Liver (tissue), 10 donors: ENCODE measurements at places on chromosomes 4 and X. TPM values are rescaled to one million over a fixed set of nuclear protein-coding genes. Genes with fewer than 3 reads are reported as not detected.

- DNase-seq = no peak
- no peaks in the 10 kb centered on the region for H3K36me3 ChIP-seq
- peaks cover 4% of the 10 kb centered on the region for H3K27me3 ChIP-seq
- no peak overlapping the region for H3K4me3 ChIP-seq
- H3K4me1 ChIP-seq = no peaks in the 10 kb centered on the region
- no peak overlapping the region for H3K27ac ChIP-seq
Measured at GRCh38 chrX:151901826-151902225, 10.9 kb upstream of the MAGEA4 start.

GRCh38 chrX:23575281-23575680 lies 92.0 kb upstream of the PRDX4 start:
- DNase-seq = no peak
- H3K4me1 ChIP-seq = no peaks in the 10 kb centered on the region
- no peak overlapping the region for H3K27ac ChIP-seq

GRCh38 chr4:73245955-73246354 lies 12.6 kb downstream of the ANKRD17 start:
- no peaks in the 10 kb centered on the region for H3K36me3 ChIP-seq
- H3K4me3 ChIP-seq = no peak overlapping the region
- no peaks in the 10 kb centered on the region for H3K27me3 ChIP-seq
- peaks cover 1% of the 10 kb centered on the region for H3K4me1 ChIP-seq
- no peak for DNase-seq

The DDX53 gene
- not detected for total RNA-seq

GRCh38 chr4:148447681-148448080 lies 5.5 kb upstream of the NR3C2 start:
- no peaks in the 10 kb centered on the region for H3K36me3 ChIP-seq
- H3K4me3 ChIP-seq = no peak overlapping the region
- no peak overlapping the region for H3K27ac ChIP-seq
- DNase-seq = no peak
- H3K27me3 ChIP-seq = no peaks in the 10 kb centered on the region

DNA sequence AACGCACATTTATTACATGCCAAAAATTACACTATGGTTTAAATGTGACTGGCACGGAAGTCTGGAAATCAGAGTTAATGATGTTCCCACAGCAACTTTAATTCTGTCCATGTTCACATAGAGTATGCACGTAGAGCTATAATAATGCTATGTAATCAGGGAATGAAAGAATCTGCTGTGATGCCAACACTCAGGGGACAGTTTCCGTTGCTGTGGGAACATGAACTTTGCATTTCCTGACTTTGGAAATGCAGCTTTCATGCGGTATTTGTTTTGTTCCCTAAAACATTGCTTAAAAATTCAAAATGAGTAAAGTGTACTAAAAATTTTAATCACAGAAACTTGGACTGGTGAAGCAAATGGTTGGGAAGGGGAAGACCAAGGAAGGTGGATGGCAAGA lies 65.7 kb downstream of the MAGEA1 start:
- no peaks in the 10 kb centered on the region for H3K4me1 ChIP-seq
- H3K4me3 ChIP-seq = no peak overlapping the region
- H3K27ac ChIP-seq = no peak overlapping the region
- H3K36me3 ChIP-seq = no peaks in the 10 kb centered on the region
- no peak for DNase-seq

- no peaks in the 10 kb centered on the region for H3K36me3 ChIP-seq
- H3K4me3 ChIP-seq = no peak overlapping the region
- H3K27me3 ChIP-seq = no peaks in the 10 kb centered on the region
- peaks cover 6% of the 10 kb centered on the region for H3K4me1 ChIP-seq
- DNase-seq = no peak
Measured at GRCh38 chr4:163554870-163555465, 60.5 kb downstream of the TMA16 start.

DNA sequence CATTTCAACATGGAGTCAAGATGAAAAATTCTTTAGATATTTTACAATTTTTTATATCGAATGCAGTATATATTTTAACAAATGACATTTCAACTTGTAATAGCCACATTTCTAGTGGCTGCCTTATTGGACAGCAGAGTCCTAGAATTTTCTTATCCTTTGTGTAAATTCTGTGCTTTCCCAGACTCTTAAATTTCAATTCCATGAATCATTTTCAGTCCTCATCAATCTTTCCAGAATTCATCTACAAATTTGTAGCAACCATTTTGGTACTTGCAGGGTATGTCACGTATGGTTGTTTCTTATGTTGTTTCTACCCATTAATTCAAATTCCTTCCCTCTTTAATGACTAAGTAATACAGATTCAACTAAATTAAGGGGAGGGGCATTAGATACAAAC lies 2.7 kb downstream of the PAICS start:
- peaks cover 3% of the 10 kb centered on the region for H3K36me3 ChIP-seq
- no peak for DNase-seq
- peaks cover 26% of the 10 kb centered on the region for H3K4me1 ChIP-seq
- H3K27ac ChIP-seq = no peak overlapping the region

The CWH43 gene
- total RNA-seq = 0.08 TPM

DNA sequence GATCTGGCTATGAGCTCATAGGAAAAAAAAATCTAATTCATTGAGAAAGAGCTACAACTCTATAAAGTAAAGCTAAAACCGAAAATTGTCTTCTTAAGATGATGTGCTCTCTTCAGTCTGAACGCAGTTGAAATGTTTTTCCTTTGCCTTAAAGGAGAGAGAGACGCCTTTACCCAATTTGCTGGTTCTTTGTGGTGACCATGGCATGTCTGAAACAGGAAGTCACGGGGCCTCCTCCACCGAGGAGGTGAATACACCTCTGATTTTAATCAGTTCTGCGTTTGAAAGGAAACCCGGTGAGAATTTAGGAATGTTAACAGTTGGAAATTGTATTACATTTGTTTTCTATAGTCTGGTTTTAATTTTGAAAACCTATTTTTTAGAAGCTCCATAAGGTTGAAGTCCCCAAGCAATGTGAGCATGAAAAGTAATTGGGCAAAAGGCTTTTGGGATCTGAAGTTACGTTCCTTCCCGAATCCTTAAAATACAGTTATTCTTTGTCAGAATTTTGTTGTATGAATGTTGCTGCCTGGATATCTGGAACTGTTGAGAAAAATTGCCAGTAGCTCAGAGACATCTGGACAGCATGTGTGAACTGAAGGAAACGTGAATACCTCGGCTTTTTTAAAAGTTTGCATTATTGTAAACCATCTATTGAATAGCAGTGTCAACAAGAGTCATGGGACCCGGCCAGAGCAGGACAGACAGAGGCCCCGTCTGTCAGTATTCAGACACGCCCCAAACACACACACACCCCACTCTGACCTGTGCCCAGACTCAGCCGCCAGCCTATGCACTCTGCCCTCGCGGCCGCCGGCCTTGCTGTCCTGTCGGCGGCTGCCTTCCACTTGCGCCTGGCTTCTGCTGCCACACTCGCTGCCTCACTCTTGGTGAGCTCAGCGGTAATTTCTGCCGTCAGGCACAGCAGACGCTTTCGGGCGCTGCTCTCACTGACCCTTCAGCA lies 9.9 kb downstream of the PIGG start:
- H3K27me3 ChIP-seq = no peaks in the 10 kb centered on the region
- no peaks in the 10 kb centered on the region for H3K4me1 ChIP-seq
- peaks cover 57% of the 10 kb centered on the region for H3K36me3 ChIP-seq
- H3K27ac ChIP-seq = no peak overlapping the region
- no peak overlapping the region for H3K4me3 ChIP-seq

- H3K4me3 ChIP-seq = peak overlapping the region; percentile 79
- peak; percentile 60 for DNase-seq
- peaks cover 12% of the 10 kb centered on the region for H3K4me1 ChIP-seq
Measured at GRCh38 chr4:98260047-98260578, 1.1 kb upstream of the RAP1GDS1 start.

The CABS1 gene
- total RNA-seq = not detected

GRCh38 chrX:35115205-35115604 lies 172.6 kb downstream of the FAM47B start:
- H3K36me3 ChIP-seq = no peaks in the 10 kb centered on the region
- H3K27ac ChIP-seq = no peak overlapping the region
- H3K4me3 ChIP-seq = no peak overlapping the region
- no peaks in the 10 kb centered on the region for H3K27me3 ChIP-seq

DNA sequence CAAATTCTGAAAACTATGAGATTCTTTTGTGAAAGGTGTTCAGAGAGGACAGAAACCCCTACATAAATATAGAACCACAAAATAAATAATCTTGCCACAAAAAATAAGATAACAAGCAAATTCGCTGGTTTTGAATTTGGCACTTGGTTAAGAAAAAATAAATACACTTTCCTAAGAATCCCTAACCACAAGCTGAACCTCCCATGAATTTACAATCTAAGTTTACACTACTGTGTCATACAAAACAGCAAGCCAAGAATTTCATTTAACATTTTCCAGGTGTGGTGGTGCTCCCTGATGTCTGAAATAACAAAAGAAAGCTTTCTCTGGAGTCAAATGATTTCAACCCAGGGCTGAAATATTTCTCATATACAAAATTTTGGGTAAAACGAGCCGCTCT lies 121.0 kb downstream of the KCNIP4 start:
- no peaks in the 10 kb centered on the region for H3K27me3 ChIP-seq
- no peaks in the 10 kb centered on the region for H3K4me1 ChIP-seq
- H3K36me3 ChIP-seq = no peaks in the 10 kb centered on the region

DNA sequence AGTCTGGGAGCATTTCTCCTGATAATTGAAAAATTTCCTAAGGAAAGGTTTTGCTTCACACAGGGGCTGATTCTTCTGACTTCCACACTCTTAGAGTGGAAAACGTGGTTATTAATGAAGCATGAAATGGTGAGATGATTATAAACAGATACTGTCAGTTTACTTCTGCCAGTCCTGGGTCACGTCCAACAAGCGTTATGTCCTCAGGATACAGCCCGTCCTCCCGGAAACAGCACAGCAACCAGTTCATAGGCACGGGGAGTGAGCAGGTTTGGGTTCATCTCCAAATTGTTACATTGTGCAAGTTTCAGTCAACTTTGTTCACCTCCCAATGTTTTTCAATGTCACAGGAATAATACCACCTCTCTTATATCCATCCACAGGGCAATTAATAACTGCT lies 98.8 kb downstream of the NPNT start:
- H3K4me3 ChIP-seq = no peak overlapping the region
- H3K4me1 ChIP-seq = no peaks in the 10 kb centered on the region
- H3K27me3 ChIP-seq = no peaks in the 10 kb centered on the region
- DNase-seq = no peak
- H3K36me3 ChIP-seq = no peaks in the 10 kb centered on the region

DNA sequence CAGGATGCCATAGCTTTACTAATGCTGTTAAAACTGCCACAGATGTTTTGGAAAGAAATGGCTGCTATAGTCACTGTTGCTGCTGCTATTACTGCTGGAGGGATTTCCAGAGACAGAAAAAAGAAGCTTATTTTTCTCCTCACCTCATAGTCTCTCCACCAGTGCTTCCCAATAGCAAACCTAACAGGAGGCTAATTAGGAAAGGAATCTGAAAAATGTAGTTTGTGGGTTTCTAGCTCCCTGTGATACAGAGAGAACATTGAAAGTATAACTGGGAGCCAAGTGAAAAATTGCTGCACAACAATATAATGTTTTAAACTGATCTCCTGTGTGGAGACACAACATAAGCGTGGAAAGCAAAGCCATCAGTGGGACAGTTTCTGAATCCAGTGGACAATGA lies 8.6 kb upstream of the TSPAN7 start:
- no peak overlapping the region for H3K4me3 ChIP-seq
- no peaks in the 10 kb centered on the region for H3K4me1 ChIP-seq
- no peak for DNase-seq
- no peaks in the 10 kb centered on the region for H3K36me3 ChIP-seq

DNA sequence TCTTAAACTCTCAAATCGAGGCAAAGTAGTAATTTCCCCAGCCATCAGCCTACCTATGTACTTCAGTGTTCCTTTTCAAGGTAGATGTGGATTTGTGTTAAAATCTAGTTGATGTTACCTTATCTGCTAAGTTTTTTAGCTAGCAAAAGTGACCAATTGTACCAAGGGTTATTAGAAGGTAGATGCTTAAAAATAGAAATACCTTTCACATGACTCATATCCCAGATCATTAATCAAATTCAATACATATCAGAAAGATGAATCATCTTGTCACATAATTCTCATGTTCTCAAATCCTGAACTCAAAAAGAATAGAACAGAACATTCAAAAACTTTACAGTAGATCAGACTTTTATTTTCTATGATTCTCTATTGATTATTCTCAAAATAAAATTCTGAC lies 3.5 kb downstream of the ENAM start:
- H3K27me3 ChIP-seq = no peaks in the 10 kb centered on the region
- peaks cover 9% of the 10 kb centered on the region for H3K4me1 ChIP-seq
- H3K36me3 ChIP-seq = no peaks in the 10 kb centered on the region
- H3K27ac ChIP-seq = no peak overlapping the region
- DNase-seq = no peak
- H3K4me3 ChIP-seq = no peak overlapping the region

GRCh38 chr4:24473309-24473721 lies 111.0 kb downstream of the DHX15 start:
- peak overlapping the region; percentile 55 for H3K4me3 ChIP-seq
- no peaks in the 10 kb centered on the region for H3K36me3 ChIP-seq
- peak overlapping the region; percentile 20 for H3K27ac ChIP-seq
- peaks cover 17% of the 10 kb centered on the region for H3K4me1 ChIP-seq

DNA sequence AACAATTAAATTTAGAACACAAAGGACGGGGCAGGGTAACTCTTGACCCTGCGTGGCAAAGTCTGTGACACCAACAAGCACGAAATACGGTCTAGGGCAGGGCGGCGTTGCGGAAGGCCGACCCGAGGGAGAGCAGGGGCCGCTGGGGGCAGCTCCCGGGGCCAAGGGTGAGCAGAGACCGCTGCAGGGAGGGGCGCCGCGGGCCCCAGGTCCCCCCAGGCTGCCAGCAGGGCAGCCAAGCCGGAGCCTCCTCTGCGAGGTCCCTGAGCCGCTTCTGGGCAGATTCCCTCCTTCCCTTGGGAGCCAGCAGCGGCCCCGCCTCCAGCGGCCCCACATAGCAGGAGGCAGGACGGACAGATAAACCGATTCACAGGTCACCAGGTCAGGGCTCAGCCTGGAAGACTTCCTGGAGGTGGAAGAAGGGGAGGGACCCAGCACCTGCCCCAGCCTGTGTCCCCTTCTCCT lies 90.2 kb downstream of the FAM53A start:
- no peaks in the 10 kb centered on the region for H3K36me3 ChIP-seq
- H3K27me3 ChIP-seq = no peaks in the 10 kb centered on the region
- no peaks in the 10 kb centered on the region for H3K4me1 ChIP-seq

GRCh38 chr4:88445252-88445651 lies 11.7 kb upstream of the HERC5 start:
- no peaks in the 10 kb centered on the region for H3K27me3 ChIP-seq
- DNase-seq = no peak
- H3K4me1 ChIP-seq = no peaks in the 10 kb centered on the region
- no peak overlapping the region for H3K4me3 ChIP-seq

- no peaks in the 10 kb centered on the region for H3K27me3 ChIP-seq
- no peak for DNase-seq
- H3K4me1 ChIP-seq = no peaks in the 10 kb centered on the region
- H3K4me3 ChIP-seq = no peak overlapping the region
- no peaks in the 10 kb centered on the region for H3K36me3 ChIP-seq
Measured at GRCh38 chr4:14783011-14783877, 219.0 kb upstream of the CPEB2 start.

The HTATSF1 gene
- 14.9 TPM for total RNA-seq

DNA sequence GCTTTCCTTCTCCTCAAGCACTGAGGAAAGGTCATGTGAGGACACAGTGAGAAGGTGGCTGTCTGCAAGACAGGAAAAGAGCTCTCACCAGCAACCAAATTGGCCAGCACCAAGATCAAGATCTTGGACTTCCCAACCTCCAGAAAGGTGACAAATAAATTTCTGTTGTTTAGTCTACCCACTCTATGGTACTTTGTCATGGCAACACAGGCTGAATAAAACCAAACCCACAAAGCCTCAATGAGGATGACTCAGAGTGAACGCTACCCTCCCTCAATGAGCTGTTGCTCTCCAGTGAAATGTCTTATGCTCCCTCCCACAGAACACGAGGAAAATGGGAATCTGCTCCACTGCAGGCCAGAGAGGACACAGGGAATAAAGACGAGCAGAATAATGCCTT lies 244.1 kb downstream of the RAB28 start:
- H3K4me1 ChIP-seq = no peaks in the 10 kb centered on the region
- no peaks in the 10 kb centered on the region for H3K36me3 ChIP-seq
- no peaks in the 10 kb centered on the region for H3K27me3 ChIP-seq
- DNase-seq = no peak
